Choroid plexus epithelial cell (primary cell): ENCODE measurements at places on chromosomes 6 and 20.

DNA sequence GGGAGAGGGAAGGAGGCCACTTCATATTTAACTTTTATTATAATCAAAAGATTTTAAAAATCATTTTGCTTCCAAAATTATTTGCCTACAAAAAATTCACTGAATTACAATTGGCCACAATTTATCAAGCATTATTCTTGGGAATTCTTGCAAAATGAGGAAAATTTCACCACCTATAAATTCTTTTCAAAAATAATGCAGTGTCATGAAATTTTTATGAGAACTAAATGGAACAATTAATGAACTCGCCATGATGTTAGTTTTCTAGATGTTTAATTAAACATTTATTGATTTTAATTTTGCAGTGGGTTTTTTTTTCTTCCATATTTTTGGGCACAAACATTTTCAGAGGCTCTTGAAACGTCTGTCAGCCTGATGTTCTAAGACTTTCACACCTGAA is 5.8 kb upstream of the ZBP1 start:
- no peak for DNase-seq

DNA sequence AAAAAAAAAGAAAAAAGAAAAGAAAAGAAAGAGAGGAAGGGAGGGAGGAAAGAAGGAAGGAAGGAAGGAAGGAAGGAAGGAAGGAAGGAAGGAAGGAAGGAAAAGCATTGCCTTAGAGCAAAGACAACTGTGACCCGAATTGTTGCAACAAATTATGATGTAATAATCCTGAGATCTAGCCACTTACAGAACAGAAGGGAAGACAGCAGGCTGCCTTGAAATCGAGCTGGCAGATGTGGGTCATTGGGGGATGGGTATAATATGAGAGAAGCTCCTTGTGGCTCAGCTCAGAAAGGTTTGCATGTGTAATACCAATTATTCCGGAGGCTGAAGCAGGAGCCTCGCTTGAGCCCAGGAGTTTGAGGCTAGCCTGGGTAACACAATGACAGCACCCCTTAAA is 208.1 kb upstream of the PROKR2 start:
- DNase-seq, result peak; percentile 21

DNA sequence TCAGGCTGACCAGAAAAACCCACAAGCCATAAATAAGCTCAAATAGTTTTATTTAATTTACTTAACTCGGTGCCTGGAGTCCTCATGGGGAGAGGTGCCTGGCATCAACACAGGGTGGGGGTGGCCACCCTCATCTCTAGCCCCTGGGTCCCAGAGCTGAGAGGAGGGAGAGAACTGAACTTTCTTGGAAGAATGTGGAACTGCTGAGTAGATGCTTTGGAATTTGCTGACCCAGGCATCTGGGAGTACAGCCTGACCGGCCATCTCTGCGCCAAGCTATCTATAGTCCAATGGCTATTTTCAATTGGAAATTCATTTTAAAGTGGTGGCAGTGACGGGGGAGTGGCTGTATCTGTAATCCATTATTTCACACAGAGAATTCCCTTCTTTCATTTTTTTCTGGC is 104.8 kb downstream of the CDH26 start:
- DNase-seq, result peak; percentile 29

GRCh38 chr20:4910951-4911350 is 90.4 kb downstream of the SLC23A2 start:
- DNase-seq, result no peak

DNA sequence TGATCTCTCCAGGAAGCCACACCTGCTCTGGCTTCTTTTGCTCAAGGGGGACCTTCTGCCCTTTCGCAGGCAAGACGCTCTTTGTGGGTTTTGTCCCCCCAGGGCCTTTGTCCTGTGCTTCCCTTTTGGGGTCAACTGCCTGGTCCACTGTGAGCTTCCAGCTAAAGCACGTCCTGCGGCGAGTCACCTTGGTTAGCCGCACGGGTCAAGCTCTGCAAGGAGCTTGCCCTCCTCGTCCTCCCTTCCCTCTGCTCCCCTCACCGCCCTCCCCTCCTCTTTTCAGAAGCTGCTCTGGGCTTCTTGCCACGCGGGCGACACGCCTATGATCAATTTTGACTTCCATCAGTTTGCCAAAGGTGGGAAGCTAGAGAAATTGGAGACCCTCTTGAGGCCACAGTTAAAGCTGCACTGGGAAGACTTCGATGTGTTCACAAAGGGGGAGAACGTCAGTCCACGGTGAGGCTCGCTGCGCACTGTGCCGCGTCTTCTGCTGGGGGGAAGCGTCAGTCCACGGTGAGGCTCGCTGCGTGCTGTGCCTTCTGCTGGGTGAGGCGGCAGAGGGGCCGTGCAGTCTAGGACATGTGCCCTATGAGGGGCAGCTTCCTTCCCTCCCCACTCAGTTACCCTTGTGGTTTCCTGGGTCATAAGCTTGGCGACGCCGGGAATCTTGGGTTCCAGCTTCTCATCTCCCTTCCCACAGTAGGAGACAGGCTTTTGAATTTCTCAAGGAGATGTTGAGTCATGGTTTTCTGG is 80.2 kb downstream of the SYNJ2 start:
- peak; percentile 80 for DNase-seq

DNA sequence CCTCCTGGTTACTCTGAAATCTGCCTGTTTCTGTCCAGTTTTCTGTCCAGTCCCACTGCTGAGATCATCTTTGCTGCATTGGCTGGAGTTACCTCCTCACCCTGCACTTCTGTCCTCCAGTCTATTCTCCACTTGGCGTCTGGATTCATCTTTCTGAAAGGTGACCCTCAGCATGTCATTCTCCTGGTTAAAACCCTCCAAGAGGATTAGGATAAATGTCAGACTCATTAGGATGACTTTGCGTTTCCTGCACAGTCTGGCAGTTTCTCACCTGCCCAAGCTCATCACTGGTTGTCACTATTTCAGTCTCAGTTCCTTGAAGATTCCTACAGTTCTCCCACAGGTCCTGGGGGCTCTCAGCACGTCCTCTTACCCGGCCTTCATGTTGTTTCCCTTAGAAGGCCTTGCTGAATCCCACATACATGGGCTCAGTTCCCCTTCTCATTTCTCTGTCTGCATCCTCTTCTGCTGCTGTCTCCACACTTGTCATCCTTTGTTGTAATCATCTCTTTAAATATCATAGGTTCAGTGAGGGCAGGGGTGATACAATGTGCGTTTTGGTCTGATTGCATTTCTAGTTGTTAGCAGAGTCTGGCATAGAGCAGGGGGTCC is 374.8 kb downstream of the QKI start:
- no peak for DNase-seq

GRCh38 chr6:145809785-145810184 is 4.8 kb downstream of the FBXO30 start:
- DNase-seq, result peak; percentile 74

DNA sequence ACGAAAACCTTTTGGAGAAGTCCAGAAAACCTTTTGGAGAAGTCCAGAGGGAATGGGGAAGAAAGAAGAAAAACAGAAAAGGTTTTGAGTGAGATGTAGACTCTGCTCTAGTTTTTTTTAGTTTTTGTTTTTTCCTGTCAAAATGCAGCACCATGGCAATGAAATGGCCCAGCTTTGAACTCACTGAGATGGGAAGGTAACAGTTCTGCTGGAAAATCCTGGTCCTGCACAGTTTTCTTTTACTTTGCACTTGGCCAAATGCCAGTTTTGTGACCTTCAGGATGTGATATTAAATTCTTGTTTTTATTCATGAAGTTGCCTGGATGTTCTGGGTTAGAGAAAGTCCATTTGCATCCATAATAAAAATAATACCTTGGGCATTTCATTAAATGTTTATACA is 145.7 kb downstream of the CFAP61 start:
- no peak for DNase-seq

GRCh38 chr6:55632953-55633352 is 54.0 kb upstream of the HMGCLL1 start:
- peak; percentile 13 for DNase-seq
